ENCODE measurements at places on chromosomes 16 and 17.
A peak's percentile ranks its signal among the peaks of the same experiment; 100 is the strongest.

GRCh38 chr16:426115-426905 lies 861 bp downstream of the RAB11FIP3 start:
- DNase-seq: no peak

GRCh38 chr16:46996391-46996790 lies 22.9 kb upstream of the DNAJA2 start:
- no peak for DNase-seq

- no peak for DNase-seq
These were observed 210.3 kb downstream of the GRIN2A start for GRCh38 chr16:9971907-9972306.

- no peak for DNase-seq
These were observed 7.3 kb upstream of the CD7 start for GRCh38 chr17:82324566-82325285.

GRCh38 chr16:84714028-84714427 lies 14.2 kb downstream of the USP10 start:
- DNase-seq: no peak

DNA sequence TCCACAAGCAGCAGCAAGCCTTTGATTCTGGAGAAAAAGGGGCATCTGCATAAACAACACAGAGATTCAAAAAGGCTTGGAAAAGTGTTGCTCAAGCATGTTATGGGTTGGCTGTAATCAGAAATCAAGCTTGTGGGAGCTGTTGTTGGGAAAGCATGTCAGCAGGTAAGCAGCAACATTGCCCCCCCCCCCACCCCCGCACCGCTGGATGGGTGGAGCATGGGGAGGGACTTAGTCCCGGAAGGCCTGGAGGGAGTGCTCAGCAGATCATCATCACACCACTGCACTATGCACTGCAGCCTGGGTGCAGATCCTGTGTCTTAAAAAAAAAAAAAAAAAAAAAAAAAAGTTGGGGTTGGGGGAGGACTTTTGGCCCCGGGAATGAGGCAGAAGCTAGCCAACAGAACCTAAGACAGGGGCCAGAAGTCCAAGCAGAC lies 16.8 kb upstream of the AKAP1 start:
- no peak for DNase-seq

DNA sequence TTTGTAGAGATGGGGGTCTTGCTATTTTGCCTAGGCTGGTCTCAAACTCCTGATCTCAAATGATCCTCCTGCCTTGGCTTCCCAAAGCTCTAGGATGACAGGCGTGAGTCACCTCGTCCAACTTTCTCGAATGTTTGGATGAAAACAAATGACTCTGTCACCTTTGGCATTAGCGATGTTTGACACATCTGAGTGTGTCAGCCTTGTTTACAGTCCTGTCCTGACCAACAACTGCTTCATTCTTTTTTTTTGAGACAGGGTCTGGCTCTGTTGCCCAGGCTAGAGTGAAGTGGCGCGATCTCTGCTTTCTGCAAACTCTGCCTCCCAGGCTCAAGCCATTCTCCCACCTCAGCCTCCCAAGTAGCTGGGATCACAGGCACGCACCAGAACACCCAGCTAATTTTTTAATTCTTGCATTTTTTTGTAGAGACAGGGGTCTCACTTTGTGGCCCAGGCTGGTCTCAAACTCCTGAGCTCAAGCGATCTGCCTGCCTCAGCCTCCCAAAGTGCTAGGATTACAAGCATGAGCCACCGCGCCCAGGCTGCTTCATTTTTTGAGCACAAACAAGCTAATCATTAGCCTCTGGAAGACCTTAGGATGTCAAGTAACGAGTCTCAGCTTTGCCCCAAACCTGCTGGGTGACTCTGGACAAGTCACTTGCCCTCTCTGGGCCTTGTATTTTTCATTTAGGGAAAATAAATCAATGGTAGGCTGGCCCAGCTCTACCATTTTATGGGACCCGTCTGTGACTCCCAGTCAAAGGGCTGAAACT lies 7.4 kb downstream of the MYH11 start:
- no peak for DNase-seq

DNA sequence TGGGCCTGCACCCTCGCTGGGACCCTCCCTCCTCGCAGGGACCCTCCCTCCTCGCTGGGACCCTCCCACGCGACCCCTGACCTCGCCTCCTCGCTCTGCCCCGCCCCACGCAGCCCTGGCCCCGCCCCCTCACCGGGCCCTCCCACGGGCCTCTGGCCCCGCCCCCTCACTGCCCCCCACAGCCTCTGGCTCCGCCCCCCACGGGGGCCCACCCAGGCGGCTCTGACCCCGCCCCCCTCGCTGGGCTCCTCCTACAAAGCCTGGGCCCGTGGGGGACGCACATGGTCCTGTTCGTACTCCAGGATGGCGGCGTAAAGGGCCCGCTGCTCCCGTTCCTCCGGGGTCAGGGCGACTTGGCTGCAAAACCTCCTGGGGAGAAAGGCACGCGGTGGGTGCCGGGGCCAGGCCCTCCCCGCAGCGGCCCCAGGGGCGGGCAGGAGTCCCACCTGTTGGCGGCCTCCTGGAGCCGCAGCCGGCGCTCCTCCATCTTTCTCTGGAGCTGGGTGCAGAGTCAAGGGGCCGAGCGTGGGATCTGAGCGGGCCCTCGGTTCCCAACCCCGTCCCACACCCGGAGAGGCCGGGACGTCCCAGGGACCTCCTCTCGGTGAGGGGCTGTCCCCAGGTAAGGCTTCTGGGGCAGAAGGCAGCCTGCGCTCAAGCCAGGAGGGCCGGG lies 9.0 kb downstream of the VPS9D1 start:
- DNase-seq: no peak

DNA sequence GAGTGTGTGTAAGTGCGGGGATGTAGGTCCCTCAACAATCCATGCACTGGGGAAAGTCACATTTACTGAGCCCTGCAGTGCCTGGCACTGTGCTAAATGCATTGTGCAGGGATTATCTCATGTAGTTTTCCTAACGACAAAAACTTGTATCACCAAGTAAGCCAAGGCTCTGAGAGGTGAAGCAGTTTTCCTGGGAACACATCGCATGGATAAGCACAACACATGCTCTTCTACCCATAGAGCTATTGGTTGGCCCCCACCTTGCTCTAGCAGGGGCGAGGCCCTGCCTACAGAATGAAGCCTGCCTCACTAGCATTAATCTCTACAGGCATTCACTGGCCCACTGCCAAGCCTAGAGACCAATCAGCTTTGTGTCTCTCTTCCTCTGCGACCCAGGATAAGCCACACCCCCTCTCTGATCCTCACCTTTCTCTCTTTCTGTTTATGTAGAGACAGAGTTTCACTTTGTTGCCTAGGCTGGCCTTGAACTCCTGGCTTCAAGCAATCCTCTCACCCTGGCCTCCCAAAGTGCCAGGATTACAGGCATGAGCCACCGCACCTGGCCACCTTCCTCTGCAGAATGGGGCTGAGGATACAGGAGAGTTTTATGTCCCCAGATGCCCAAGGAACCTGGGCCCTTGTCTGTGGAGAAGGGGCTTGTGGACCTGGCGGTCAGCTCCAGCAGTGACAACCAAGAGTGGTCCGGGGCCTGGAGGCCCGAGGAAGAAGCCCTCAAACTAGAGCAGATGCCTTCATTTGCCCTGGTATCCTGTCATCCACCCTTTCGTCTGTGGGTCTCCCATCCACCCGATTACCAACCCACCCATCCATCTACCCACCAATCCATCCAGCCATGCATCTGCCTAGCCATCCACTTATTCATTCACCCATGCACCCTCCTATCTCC lies 12.8 kb downstream of the CDH16 start:
- no peak for DNase-seq

- no peak for DNase-seq
These were observed 52.7 kb downstream of the TBC1D16 start for GRCh38 chr17:79982986-79983385.

GRCh38 chr16:80288616-80289015 lies 252.2 kb upstream of the DYNLRB2 start:
- DNase-seq: no peak

GRCh38 chr17:77772461-77772897 lies 186.0 kb upstream of the TNRC6C start:
- peak; percentile 38 for DNase-seq

- DNase-seq: no peak
These were observed 36.6 kb upstream of the RBFOX3 start for GRCh38 chr17:79647456-79647915.

- no peak for DNase-seq
These were observed 23.1 kb upstream of the ALDH3A1 start for GRCh38 chr17:19770985-19771735.

- DNase-seq: no peak
These were observed 6.2 kb downstream of the CCR7 start for GRCh38 chr17:40558890-40559563.

- no peak for DNase-seq
These were observed 29.4 kb upstream of the NUDT16L1 start for GRCh38 chr16:4663777-4664465.

- DNase-seq: no peak
These were observed 292.6 kb upstream of the CDH11 start for GRCh38 chr16:65414284-65414984.

GRCh38 chr16:50535506-50536257 lies 12.5 kb upstream of the NKD1 start:
- no peak for DNase-seq

DNA sequence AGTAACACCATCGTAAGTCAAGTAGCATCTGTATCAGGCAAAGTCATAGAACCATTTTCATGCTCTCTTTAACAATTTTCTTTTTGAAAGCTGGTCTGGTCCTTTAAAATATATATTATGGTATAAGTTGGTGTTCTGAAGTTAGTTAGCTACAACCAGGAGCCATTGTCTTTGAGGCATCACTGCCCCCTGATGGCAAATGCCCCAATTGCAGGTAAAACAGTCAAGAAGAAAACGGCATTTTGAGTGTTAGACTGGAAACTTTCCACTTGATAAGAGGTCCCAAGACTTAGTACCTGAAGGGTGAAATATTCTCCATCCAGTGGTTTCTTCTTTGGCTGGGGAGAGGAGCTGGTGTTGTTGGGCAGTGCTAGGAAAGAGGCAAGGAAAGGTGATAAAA lies 14.1 kb downstream of the TP53 start:
- peak; percentile 37 for DNase-seq

DNA sequence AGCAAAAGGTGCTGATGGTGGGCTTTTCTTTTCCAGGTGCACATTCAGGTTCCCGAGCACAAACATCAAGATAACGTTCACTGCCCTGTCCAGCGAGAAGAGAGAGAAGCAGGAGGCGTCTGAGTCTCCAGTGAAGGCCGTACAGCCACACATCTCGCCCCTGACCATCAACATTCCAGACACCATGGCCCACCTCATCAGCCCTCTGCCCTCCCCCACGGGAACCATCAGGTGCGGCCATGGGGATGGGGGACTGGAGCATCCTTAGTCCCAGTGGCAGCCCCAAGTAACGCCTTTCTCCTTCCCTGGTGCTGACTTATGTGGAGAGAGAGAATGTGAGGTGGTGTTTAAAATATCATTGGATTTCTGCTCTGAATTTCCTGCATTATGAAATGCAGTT lies 43.8 kb downstream of the FOXK2 start:
- no peak for DNase-seq

DNA sequence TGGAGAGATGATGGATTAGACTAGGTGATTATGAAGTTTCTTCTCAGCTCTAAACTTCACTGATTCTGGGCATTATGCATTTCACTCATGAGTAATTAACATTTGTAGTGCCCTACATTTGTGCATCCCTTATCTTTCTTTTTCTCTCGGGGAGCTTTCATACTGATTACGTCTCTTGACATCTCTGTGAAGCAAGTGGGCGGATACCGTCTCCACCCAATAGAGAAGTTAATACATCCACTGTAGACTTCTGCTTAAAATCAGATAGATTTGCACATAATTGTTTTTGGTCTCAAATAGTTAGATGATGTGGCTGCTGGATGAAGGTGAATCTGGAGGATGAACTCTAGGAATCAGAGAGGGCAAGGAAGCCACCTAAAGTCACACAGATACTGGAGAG lies 653.6 kb upstream of the EEF2KMT start:
- no peak for DNase-seq

- DNase-seq: no peak
These were observed 6.5 kb upstream of the LASP1NB start for GRCh38 chr17:38918916-38919315.

DNA sequence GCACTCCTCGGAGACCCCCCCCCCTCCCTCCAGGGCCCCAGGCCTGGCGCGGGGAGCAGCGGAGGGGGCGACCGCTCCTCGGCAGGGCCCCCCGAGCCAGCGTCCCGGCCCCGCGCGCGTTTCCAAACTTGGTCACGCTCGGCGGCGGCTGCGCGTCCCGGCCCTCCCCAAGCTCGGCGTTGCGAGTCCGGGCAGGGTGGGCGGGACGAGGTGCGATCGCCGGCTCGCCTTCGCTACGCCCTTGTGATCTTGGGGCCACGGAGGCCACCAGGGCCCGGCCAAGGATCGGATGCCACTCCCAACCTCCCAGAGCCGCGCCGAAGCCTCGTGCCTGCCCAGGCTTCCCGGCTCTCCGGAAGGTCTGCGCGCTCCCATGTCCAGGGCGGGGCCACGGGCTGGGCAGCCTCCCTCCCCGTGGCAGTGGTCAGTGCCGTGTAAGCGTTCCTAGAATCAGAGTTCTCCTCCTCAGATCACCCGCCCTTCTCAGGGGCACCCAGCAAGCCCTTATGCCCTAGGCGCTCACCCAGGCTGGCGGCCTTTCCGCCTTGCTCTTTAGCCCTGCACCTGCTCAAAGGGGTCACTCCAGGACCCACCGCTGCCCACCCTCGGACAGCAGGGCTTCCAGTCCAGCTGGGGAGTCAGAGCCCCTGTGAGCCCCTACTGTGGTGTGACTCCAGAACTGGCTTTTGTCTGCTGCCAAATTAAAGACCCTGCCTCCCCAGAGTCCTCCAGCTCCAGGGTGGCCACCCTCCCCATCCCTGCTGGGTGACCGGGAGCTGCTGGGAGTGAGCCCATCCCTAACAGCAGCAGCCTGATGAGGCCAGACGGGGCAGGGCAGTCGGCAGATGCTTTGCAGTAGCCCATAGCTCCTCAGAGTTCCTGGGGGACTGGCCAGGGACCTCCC lies 12.2 kb upstream of the MRPS23 start:
- DNase-seq: no peak

- no peak for DNase-seq
These were observed 4.4 kb downstream of the RECQL5 start for GRCh38 chr17:75662511-75662910.

- DNase-seq: no peak
These were observed 44.5 kb upstream of the CDYL2 start for GRCh38 chr16:80848862-80849261.

DNA sequence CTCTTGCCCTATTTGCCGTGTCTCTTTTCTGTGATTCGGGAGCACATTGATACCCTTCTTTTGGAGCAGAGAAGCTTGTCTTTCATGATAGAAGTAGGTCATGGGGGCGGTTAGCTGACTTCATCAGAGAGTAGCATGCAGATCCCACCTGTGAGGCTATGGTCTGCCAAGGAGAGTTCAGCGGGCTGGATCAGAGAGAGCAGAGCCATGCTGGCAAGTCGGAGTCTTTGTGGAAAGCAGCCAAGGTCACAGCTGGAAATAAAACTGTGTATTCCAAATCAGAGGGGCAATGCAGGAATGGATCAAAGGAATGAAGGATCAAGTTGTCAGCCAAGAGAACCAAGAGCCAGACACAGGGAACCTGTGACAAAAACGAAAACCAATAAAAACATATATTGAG lies 595.9 kb downstream of the WWOX start:
- no peak for DNase-seq

DNA sequence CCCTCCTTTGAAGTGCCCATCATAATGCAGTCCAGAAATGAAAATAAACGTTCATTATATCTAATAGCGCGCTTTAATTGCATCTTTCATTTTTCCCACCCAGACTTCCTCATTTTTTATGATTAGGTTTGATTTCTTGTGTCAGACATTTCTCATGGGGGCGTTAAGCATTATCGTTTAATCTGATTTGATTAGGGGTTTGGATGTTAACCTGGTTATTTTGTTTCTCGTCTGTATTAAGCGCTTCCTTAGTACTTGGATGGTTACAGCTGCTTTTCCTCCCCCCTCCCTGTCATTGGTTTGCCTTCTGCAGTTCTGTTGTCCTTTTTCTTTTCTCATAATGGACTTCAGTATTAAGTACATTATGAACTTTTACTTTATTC lies 540 bp downstream of the MFSD11 start:
- no peak for DNase-seq

Measured in stimulated activated CD8-positive, alpha-beta memory T cell treated with anti-CD3 and anti-CD28 coated beads, Interleukin-7, amount 100 ng/mL, for 24 hours (primary cell).